ENCODE measurements at places on chromosomes 7 and 10. TPM values are rescaled to one million over a fixed set of nuclear protein-coding genes. Genes with fewer than 3 reads are reported as not detected.
A peak's percentile ranks its signal among the peaks of the same experiment; 100 is the strongest.

ACTL6B gene
- total RNA-seq = not detected

ADCY1 gene
- 3.6 TPM for total RNA-seq

PRR15 gene
- total RNA-seq = 28.9 TPM

CPED1 gene
- total RNA-seq = 0.23 TPM

HOXA7 gene
- total RNA-seq = 19.7 TPM

ZNF804B gene
- total RNA-seq = not detected

PAX4 gene
- total RNA-seq = not detected

AKR1C8 gene
- not detected for total RNA-seq

VGF gene
- 1.3 TPM for total RNA-seq

SPDYE16 gene
- 0.34 TPM for total RNA-seq

BHLHA15 gene
- total RNA-seq = 3.4 TPM

TSPAN15 gene
- total RNA-seq = 86.5 TPM

DNA sequence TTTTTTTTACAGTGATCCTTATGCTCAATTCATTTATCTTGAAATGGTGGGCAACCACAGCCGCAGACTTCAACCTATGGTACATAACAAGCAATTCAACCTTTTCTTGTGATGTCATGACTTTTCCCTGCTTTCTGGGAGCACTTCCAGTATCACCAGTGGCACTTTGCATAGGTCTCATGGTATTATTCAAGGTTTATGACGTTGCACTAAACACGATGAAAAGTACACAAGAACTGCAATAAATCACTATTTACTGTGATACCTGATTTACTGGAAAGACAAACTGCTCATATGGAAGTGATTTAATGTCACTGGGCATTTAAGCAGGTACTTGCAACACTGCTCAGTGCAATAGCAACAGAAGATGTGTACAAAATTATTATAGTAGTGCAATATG lies 251.7 kb upstream of the CXCL12 start:
- DNase-seq = no peak

- no peak for DNase-seq
Measured at GRCh38 chr10:78754269-78755062, 314.3 kb upstream of the ZMIZ1 start.

- DNase-seq = peak; percentile 75
Measured at GRCh38 chr7:131638641-131639430, 82.4 kb upstream of the PODXL start.

DNA sequence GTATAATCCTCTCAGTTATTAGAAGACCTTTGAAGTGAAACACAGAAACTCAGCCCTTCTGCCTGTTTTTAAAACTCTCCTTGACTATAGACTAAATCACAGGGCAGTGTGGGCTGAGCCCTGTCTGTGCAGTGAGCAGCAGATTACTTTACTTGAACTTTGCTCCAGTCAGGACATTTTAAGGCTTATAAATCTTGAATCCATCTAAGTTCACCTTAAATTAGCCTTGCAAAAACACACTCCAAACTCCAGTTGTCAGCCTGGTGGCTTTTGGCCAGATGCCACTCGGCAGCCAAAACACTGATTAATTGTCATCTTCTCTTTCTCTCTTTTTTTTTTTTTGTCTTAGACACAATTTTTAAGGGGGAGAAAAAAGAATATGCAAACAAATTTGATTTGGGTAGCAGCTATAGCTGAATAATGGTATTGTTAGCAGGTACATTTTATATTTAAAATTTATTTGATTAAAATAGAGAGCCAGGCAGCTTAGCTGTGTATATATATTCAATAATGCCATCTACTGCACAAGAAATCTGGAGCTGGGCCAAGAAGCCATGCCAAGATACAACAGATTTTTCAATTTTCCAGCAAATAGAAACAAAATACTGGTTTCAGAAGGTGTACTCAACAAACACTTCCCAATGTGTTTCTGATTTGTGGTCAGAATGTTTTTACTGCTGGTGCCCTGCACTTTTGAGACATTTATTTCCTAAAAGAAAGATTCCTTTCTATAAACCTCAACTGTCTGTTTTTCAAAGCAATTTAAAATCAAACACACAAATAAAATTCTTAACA lies 247.7 kb downstream of the TFEC start:
- DNase-seq = no peak

DNA sequence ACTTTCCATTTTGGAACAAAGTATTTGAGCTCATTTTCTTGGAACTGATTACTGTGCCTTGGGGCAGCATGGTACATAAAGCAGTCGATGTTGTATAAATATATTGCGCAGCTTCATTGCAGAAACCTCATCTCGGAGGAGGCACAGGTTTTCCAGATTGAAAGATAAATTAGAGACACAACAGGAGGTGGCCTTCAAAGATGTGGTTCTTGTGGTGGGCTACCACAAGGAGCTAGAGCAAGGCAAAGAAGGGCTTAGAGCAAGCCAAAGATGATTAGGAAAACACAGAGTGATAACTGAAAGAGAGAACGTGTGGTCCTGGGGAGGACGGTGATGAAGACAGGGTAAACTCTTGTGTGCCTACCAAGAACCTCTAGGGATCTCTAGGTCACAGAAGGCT lies 169.1 kb upstream of the TNS3 start:
- DNase-seq = no peak

DNA sequence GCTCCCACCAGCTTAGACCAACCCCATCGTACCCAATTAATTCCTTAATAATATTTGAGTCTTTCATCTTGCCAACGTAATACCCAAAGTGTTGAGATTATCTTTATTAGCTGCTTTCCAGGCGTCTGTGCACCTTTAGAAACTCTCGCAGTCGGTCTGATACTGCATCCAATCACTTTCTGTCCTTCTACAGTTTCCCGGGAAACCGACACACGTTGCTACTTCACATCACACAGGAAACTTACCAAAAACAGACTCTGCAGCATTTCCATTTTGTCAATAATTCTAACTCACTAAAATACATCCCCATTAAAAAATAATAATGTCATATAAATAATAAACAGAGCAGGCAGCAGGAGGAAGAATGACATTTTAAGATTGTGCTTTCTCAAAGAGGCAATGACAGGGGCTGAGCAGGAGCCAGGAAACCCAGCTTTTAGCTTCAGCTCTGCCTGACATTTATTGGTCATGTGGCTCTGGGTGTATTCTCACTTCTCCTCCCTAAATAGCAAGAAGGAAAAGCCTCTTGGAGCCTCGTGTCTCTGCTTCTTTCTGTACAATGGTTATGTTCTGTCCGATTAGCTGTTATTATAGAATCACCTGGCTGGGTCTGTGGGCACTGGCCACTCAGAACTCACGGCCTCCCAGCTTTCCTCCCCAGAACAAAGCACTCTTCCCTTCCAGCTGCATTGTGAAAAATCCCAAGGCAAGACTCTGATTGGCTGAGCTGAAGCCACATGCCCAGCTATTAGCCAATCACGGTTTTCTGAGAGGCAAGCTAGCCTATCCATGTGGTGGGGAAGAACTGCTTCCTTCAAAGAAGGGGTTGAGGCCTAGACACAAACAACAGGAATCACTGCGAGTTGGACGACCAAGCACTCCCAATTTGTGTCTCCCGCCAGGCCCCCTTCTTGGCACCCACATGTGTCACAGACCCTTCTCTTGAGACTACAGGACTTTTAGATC lies 424.7 kb upstream of the FOXK1 start:
- no peak for DNase-seq

DNA sequence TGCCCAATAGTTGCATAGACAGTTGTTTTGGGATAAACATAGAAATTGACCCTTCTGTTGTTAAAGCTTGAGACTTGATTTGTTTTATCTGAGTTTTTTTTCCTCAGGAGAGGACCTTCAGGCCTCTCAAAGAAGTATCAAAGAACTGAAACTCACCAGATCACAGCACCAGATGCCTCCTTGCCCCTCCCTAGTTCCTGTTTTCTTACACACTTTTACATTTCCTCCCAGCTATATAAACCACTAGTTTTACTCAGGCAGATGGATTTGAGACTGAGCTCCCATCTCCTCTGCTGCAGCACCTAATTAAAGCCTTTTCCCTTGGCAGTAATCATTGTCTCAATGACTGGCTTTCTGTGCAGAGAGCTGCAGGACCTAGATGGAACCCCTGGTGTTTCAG lies 150.6 kb upstream of the NRG3 start:
- DNase-seq = no peak

DNA sequence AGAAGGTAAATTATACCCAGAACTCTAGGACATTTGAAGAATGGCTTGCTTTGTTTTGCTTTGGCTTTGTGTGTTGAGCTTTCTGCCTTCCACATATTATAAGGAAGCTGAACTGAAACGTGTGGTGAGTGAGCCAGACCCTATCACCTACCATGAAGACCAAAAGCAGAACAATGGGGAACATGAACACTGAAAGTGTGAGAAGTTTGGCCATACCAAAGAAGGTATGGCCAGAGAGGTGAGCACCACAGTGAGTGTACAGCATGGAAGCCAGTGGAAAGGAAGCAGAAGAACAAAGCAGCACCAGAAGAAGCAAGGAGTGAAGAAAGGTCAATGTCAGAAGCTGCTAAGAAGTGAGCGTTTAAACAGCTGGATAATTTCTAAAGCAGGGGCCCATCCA lies 59.7 kb upstream of the CCDC71L start:
- DNase-seq = no peak

- DNase-seq = no peak
Measured at GRCh38 chr7:31860925-31861324, 173.9 kb downstream of the PPP1R17 start.

- no peak for DNase-seq
Measured at GRCh38 chr10:82420001-82420400, 545.0 kb downstream of the NRG3 start.

GRCh38 chr7:157544980-157545680 lies 208.3 kb downstream of the DNAJB6 start:
- DNase-seq = peak; percentile 14

GRCh38 chr10:50512214-50512595 lies 111.6 kb downstream of the SGMS1 start:
- no peak for DNase-seq

- peak; percentile 19 for DNase-seq
Measured at GRCh38 chr10:33195608-33196376, 138.7 kb downstream of the NRP1 start.

DNA sequence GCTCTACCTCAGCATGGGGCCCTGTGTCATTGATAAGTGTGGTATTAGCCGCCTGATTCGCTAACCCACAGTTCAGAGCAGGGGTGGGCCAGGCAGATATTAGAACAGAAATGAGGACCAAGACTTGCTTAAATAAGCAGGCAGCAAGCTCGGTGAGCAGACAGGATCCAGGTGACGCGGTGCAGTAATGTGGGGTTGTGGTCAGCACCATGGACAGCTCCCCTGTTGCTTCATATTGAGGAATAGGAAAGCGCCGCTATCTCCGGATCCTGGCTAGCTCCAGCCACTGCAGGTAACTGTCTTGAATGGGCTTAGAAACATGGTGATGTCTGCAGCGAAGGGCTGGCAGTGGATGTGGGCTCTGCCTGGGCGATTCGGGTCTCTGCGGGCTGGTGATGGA lies 51.3 kb upstream of the GPR26 start:
- DNase-seq = peak; percentile 77

- no peak for DNase-seq
Measured at GRCh38 chr7:601595-602340, 82.1 kb upstream of the PDGFA start.

GRCh38 chr7:106597751-106598546 lies 63.0 kb downstream of the CCDC71L start:
- no peak for DNase-seq

DNA sequence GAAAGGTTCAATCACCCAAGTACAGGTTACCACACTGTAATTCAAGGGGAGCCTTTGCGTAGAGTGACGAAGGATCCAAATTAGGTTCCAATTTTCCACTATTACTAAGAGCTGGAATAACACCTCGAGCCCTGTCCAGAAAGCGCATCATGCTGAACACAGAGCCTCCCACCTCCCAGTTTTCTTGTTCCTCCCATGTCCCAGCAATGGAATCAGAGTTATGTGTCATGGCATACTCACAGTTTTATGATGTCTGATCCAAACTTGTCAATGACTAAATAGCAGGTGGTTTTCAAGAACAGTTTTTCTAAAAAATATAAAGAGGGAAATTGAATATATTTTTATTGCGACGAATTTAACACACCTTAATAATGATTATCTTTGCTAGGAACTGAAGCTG lies 50.6 kb downstream of the AOAH start:
- no peak for DNase-seq

GRCh38 chr7:123431075-123431614 lies 103.2 kb downstream of the IQUB start:
- DNase-seq = no peak

- no peak for DNase-seq
Measured at GRCh38 chr7:27953361-27953760, 213.4 kb downstream of the TAX1BP1 start.

DNA sequence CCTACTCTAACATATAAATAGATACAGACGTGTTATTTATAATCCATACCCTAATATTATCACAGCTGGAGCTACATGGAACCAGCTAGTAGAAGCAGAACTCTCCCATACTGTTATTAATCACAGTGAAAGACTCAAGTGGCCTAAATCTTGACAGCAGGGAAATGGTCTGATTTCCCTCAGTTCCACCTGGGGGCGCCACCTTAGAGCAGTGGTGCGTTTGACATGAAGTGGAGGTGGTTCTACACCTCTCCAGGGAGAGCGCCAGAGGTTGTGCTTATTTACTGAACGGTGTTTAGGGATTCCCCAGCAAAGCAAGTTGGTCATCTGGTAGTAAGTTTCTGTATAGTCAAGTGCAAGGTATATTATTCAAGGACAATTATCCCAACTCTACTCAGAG lies 17.6 kb downstream of the DNTT start:
- no peak for DNase-seq

Measured in Caco-2 (cell line).